ENCODE measurements at places on chromosomes 1 and 21.

GRCh38 chr1:50333595-50333974 lies 89.7 kb downstream of the DMRTA2 start:
- DNase-seq = peak; percentile 27

- DNase-seq = peak; percentile 27
Observed at GRCh38 chr1:238954865-238955264, 431.5 kb upstream of the CHRM3 start.

DNA sequence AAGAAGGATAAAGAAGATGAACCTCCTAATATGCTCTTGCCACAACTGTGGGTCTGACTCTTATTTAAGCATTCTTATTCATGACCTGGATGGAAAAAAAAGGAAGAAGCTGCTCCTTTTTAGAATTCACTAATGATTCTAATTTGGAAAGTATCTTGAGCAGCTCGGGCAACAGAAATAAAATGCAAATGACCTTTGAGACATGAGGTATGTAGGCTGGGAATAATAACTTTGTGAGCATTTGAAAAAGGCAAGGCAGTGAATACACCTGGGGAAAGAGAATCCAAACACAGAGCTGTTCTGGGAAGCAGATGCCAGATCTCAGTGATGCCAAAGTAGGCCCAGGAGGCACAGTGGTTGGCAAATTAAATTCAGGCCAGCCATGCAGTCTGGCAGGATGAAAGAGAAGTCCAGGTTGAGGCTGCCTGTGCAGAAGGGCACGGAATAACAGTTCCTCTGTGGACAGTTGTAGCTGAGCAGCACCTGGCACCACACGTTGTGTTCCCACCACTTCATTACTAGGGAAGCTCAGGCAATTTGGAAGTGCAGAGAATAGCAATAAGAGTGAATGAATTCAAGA lies 320.8 kb upstream of the ST6GALNAC5 start:
- DNase-seq = no peak

GRCh38 chr1:207810606-207811295 lies 58.9 kb downstream of the CD46 start:
- DNase-seq = no peak

DNA sequence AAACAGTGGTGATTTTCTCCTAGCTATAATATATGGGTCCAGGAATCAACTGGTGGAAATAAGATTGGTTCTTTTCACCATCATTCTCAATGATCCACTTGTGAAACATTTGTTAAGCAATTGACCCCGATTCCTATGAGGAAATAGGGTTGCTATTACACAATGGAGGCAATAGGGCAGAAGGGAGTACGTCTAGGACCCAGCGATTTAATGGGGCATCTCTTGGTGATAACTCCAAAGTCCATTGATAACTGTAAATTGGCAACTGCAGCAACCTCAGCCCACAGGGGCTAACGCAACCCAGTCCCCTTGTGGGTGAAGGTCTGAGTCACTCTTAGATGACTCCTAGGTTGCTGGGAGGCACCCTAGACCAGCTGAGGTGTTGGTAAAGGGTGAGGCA lies 62.5 kb upstream of the BARHL2 start:
- DNase-seq = no peak

DNA sequence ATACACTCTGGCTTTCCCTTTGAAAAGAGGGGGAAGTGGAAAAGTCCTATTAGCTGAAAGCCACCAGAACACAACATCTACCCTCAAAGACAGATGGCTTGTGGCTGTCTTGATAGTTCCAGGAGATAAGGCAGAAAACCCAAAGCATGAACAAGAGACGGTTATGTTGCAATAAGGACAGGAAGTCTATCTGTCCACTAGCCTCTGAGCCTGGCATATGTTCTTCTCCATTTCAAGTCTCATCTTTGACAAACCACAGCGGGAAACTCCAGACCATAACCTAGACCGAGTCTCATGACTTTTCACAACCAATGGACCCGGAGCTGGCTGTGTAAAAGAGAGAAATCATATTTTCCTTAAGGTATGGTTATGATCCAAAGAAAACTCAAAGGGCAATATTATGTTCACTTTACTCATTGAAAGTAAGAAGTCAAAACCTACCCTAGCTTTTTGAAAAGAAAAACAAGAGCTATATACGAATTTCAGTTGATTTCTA lies 33.8 kb downstream of the DUSP10 start:
- no peak for DNase-seq

- peak; percentile 13 for DNase-seq
Observed at GRCh38 chr1:174017231-174017970, 4.8 kb downstream of the RC3H1 start.

DNA sequence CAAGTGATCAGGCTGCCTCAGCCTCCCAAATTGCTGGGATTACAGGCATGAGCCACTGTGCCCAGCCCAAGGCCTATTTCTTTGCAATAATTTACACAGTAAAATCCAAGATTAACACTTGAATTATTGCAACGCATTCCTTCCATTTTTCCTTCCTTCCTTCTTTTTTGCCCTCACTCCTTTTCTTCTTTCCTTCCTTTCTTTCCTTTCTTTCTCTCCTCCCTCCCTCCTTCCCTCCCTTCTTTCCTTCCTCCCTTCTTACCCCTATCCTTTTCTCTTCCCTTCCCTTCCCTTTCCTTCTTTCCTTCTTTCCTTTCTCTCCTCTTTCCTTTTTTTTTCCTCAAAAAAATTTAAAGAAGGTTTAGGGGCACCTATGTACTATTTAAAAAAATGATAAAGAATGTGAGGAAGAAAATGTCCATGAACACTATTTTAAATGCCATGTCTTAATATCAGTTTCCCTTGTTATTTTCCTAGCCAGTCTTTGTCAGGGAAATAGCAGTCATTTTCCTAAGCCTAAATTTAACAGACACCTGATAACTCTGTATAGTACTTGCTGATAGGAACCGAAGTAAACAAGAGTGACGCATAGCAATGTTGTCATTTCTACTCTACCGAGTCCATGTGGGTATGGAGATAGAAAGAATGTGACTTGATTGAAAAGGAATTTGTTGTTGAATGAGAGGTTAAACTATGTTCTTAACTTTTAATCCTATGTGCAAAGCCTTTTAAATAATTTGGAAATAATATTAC lies 79.8 kb upstream of the HMCN1 start:
- DNase-seq = no peak
